Activated CD4-positive, alpha-beta T cell treated with anti-CD3 and anti-CD28 coated beads for 36 hours (primary cell): ENCODE measurements at places on chromosomes 1 and 21. TPM values are rescaled to one million over a fixed set of nuclear protein-coding genes. Genes with fewer than 3 reads are reported as not detected.

Gene MIER1
- 49.7 TPM for total RNA-seq

Gene VANGL2
- total RNA-seq, result 0.09 TPM

Gene GUCA2A
- total RNA-seq, result not detected

Gene SPRR1B
- total RNA-seq, result not detected

Gene CHI3L1
- total RNA-seq, result 0.09 TPM

Gene DMBX1
- 0.05 TPM for total RNA-seq
